HL-60 (cell line): ENCODE measurements at places on chromosomes 7 and 10.

DNA sequence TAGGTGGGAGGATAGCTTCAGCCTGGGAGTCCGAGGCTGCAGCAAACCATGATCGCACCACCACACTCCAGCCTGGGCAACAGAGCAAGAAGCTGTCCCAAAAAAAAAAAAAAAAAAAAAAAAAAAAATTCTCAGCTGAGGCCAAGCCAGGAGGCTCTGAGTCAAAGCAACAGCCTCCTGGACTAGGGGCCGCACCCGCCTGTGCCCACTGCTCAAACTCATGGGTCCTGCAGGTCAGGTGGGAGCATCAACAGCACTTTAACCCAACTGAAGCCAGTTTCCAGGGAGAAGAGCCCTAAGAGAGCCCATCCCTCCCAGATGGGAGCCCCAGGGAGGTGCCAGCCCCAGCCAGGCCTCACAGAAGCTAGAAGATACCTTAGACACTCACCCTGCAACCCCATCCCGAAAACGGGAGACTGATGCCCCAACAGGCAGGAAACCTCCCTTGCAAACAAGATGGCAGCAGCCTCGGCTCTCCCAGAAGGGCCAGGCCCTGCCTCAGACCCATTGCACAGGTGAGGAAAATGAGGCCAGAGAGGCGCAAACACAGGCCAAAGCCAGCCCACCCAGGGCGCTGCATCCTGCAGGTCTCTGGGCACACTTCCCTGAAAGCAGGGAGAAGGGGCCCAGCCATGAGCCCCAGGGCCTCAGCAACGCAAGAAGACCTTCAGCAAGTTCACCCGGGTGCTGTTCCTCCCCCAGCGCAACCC, 11.0 kb downstream of the PDGFA start:
- DNase-seq, result no peak

- no peak for DNase-seq
These were observed 734.8 kb downstream of the TNS3 start for GRCh38 chr7:46847126-46847525.

GRCh38 chr10:30116041-30116491, 56.7 kb upstream of the JCAD start:
- no peak for DNase-seq

GRCh38 chr7:140415361-140415760, 11.5 kb downstream of the RAB19 start:
- no peak for DNase-seq

- DNase-seq, result no peak
These were observed 250.5 kb downstream of the ZMYND11 start for GRCh38 chr10:385571-386300.

- no peak for DNase-seq
These were observed 61.7 kb downstream of the PROSER2 start for GRCh38 chr10:11884706-11885423.
